ENCODE measurements at places on chromosomes 16 and 17. TPM values are rescaled to one million over a fixed set of nuclear protein-coding genes. Genes with fewer than 3 reads are reported as not detected.

GRCh38 chr17:64411999-64412771, 21.5 kb upstream of the PECAM1 start:
- peak; percentile 59 for DNase-seq

DNA sequence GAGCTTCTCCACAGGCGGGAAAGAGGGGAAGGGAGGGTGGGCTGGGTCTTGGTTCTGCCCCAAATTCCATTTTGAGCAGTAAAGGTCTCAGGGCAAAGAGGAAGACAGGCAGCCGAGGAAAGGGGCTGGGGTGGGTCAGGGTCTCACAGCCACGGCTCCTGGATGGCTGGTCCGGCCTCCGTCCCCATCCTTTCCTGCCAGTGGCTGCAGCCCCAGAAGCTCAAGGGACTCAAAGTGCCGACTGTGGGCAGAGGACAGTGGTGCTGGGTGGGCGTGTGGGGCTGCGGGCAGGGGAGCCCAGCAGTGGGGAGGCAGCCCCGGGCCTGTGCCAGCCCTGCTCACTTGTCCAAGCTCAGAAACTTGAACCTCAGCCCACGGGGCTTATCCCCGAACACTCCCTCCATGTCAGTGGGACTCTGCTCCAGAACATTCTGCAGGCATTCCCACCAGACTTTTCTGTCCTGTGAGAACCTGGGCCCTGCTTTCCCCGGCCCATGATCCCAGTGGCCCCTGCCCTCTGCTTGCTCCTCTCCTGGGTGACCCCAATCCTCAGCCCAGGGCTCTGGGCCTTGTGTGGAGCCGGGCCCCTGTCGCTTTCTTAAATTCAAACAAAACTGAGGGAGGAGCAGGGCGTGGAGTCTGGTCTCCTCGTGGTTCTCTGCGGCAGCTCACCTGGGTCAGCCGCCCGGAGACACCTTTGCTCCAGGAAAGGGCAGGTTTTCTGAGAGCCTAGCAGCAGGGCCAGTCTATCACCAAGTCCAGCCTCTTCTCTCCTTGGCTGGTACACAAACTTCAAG, 117.8 kb upstream of the METRNL start:
- peak; percentile 20 for DNase-seq

- no peak for DNase-seq
Observed at GRCh38 chr16:59121411-59122261, 387.5 kb upstream of the GOT2 start.

- no peak for DNase-seq
Observed at GRCh38 chr16:17230932-17231581, 239.7 kb downstream of the XYLT1 start.

DNA sequence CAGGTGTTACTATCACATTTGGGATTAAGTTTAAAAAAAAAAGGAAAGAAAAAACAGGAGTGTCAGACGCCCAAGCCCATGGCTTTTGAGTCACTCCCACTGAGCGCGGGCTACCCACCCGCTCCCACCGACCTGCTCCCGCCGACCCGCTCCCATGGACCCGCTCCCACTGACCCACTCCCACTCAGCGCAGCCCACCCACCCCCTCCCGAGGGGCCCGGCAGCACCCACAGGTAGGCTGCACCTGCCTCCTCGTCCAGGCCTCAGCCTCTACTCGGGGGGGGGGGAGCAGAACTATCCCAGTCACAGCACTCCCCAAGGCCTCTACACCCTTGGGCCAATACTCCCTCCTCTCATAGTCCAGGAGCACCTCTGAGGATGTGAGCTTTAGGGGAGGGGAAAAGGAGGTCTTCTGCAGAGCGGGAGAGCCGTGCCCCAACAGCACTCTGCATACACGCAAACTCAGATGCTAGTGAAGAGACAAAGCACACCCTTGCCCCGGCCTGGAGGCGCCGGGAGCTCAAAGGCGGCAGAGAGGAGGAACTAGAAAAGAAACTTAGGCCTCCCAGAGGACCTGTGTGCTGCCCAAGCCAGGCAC, 2.9 kb downstream of the CLUH start:
- peak; percentile 60 for DNase-seq

GRCh38 chr17:38797158-38797490, 2.2 kb downstream of the PIP4K2B start:
- no peak for DNase-seq

DNA sequence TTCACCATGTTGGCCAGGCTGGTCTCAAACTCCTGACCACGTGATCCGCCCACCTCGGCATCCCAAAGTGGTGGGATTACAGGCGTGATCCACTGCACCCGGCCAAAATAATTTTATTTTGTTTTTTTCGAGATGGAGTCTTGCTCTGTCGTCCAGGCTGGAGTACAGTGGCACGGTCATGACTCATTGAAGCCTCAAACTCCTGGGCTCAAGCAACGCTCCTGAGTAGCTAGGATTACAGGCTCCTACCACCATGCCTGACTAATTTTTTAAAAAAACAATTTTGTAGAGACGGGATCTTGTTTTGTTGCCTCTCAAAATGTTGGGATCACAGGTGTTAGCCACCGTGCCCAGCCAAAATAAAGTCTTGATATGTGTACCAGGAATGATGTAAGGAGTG, 2.4 kb upstream of the TTLL6 start:
- DNase-seq = no peak

DNA sequence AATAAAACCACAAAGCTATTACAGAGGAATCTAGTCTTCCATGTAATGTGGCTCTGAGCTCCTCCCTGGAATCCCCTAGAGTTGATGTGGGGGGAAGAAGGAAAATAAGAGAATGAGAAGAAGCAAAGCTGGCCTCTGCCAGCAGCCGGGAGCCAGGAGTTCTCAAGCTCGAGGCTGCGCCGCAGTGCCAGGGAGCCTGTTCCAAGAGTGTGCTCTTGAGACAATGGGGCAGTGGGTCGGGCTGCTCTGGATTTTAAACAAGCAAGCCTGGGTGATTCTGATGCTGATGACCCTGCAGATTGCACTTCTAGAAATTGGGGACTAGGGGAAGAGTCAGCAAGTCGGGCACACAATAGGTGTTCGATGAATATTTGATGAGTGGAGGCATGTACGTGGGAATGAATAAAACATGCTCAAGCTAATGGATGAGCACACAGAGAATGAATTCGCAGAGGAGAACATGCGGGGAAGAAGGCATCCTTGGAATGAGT, 119.9 kb downstream of the CMIP start:
- no peak for DNase-seq

GRCh38 chr17:45270828-45271418, 9.0 kb upstream of the SPATA32 start:
- DNase-seq = no peak

- no peak for DNase-seq
Observed at GRCh38 chr16:74257061-74257460, 39.6 kb upstream of the PSMD7 start.

- no peak for DNase-seq
Observed at GRCh38 chr16:54437921-54438320, 151.3 kb upstream of the IRX3 start.

DNA sequence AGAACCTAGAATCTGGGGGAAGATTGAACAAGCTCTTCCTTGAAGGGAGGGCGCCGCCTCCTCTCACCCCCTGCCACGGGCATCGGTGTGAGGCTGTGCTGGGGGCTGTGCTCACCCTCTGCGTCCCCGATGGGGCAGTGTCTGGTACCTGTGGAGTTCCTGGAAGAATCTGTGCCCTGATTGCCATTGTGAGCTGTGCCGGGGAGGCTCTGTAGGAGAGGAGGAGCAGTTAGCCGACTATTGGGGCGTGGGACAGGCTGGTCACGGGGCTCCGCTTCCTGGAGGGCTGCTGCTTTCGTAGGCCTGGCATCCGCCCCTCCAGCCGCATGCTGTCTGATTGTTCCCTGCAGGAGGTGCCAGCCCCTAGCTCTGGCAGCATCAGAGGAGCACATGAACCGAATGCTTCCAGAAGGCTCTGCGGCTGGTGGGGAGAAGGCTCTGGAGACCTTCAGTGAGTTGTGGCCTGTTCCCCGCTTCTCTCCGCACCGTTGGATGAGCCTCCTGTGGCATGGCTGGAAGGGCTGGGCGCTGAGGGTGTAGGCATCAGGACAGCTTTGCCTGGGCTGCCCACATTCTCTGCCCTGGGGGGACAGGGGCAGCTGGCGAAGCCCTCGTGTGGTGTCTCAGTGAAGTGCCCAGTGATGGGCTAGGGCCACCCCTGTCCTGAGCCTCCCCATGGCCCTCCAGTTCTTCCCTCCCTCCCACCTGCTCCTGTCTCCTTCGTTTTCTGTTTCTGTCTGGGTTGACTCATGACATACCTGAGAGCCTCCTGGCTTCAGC, 86.9 kb downstream of the SEC14L1 start:
- DNase-seq = no peak

DNA sequence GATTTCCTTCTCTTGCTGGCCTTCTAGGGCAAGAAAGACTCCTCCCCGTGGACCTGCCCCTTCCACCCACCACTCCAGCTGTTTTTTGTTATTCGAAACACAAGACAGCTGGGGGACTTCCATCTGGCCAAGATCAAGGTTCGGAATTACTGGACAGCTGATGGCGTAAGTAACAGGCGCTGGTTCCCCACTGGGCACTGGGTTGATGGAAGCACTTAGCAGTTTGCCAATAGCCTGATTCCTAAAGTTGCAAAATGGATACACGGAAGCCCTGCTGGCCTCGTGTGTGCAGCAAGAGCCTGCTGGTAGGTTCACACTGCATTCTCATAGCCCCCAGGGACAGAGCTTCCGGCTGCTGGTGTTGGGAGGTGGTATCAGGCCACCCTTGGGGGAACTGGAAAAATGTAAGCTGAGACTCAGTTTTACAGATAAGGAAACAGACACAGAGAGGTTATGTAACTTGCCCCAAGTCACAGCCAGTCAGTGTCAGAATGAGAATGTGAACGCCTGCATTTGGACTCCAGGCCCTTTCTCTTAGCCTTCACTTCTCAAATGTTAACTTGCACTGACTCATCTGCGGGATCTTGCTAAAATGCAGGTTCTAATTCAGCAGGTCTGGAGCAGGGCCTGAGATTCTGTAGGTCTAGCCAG, 171.7 kb downstream of the KATNIP start:
- DNase-seq = peak; percentile 82

GRCh38 chr17:18039535-18040260, 490 bp downstream of the GID4 start:
- DNase-seq = no peak

GRCh38 chr16:86477642-86478041, 32.7 kb upstream of the FOXF1 start:
- DNase-seq = no peak

GRCh38 chr17:2054512-2055291, at the start of gene HIC1:
TSS of gene HIC1 (plus strand) at chr17:2055103. CDS start at chr17:2056691, 1,588 bp downstream.
- peak; percentile 91 for DNase-seq

- DNase-seq = no peak
Observed at GRCh38 chr16:67386861-67387455, 6.3 kb downstream of the TPPP3 start.

DNA sequence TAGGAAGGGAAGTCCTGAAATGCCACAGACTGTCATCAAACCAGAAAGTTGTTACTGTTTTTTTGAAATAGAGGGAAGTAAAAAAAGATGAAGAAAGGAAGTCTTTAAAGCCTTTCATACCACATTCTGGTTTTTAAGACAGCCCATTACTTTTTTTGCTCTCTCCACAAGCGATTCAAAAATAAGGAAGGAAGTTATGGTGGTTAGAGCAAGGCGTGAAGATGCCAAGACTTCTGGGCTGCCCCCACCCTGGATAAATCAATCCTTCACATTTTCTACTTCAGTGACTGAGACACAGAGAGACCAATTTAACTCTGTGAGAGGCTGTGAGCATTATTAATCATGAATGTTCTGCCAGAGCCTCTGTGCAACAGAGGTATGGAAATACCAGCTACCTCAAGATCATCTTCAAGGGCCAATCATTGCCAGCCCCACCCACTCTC, 82.3 kb upstream of the BCAR1 start:
- no peak for DNase-seq

DNA sequence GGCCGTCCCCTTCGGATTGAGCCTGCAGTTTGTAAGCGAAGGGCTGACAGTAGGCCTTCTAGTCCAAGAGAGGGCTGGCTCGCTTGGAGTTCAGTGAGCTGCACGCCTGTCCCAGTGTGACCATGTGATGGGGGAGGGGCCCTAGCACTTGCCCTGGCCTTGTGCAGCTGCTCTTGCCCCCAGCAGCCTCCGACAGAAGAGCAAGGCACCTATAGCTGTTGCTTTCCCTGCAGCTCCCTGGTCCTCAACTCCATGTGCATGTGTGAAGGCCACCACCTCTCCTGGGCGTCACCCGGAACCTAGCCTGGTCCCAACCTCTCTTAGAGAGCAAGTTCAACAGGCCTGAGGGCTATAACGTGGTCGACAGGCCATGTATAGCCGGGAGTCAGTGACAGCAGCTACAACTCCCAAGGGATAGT, 5.6 kb downstream of the SPHK1 start:
- no peak for DNase-seq

- DNase-seq = no peak
Observed at GRCh38 chr16:77383606-77384187, 51.1 kb downstream of the ADAMTS18 start.

Gene AKAP1
- 282 TPM for total RNA-seq

Gene HOXB1
- not detected for total RNA-seq

Gene KCNH4
- total RNA-seq = 0.15 TPM

Gene CHD9NB
- total RNA-seq = 0.97 TPM

Gene PIK3R6
- 1.4 TPM for total RNA-seq

Gene EVPL
- total RNA-seq = 0.07 TPM

Gene NQO1
- total RNA-seq = 36.2 TPM

Gene TMC8
- 1.5 TPM for total RNA-seq

Gene OR4D1
- total RNA-seq = not detected

Gene ZBTB4
- total RNA-seq = 70.9 TPM

Gene CCL7
- not detected for total RNA-seq

Gene SIAH1
- total RNA-seq = 14.1 TPM

Gene TMC7
- 1.1 TPM for total RNA-seq

Gene P2RX1
- total RNA-seq = 0.17 TPM

Gene RCVRN
- total RNA-seq = 0.12 TPM

Gene VTN
- 38.1 TPM for total RNA-seq

Data from left ventricle myocardium superior (tissue), 1 donor.